Renal cortical epithelial cell (primary cell): ENCODE measurements at places on chromosomes 11 and 22. TPM values are rescaled to one million over a fixed set of nuclear protein-coding genes. Genes with fewer than 3 reads are reported as not detected.

Gene OR4S1
- total RNA-seq: not detected in 2 replicates

Gene IGSF9B
- 2.0 TPM in 1 of 2 replicates, not detected in the other for total RNA-seq

Gene OPCML
- not detected in 2 replicates for total RNA-seq

Gene MPST
- 75.5 and 129 TPM in 2 replicates for total RNA-seq

Gene HPX
- 0.20 TPM in 1 of 2 replicates, not detected in the other for total RNA-seq

Gene SYT13
- 12.1 and 42.2 TPM in 2 replicates for total RNA-seq

Gene OR52N2
- total RNA-seq: not detected in 2 replicates

Gene OLFML1
- total RNA-seq: not detected in 2 replicates

Gene SCARF2
- total RNA-seq: 3.3 and 9.1 TPM in 2 replicates

Gene NXPE4
- not detected in 2 replicates for total RNA-seq

Gene LRRC74B
- not detected in 2 replicates for total RNA-seq

Gene SORL1
- 3.1 and 4.3 TPM in 2 replicates for total RNA-seq

Gene FOLR1
- 23.3 and 108 TPM in 2 replicates for total RNA-seq

Gene APOBEC3B
- total RNA-seq: 0.15 and 4.0 TPM in 2 replicates

Gene TANGO2
- 34.9 and 56.3 TPM in 2 replicates for total RNA-seq

Gene ASCL2
- total RNA-seq: not detected in 2 replicates

Gene NAV2
- 8.5 and 41.1 TPM in 2 replicates for total RNA-seq

Gene HBG1
- not detected in 2 replicates for total RNA-seq

Gene ANKK1
- 0.15 TPM in 1 of 2 replicates, not detected in the other for total RNA-seq

Gene TTC38
- 20.1 and 31.8 TPM in 2 replicates for total RNA-seq

Gene MS4A14
- total RNA-seq: not detected in 2 replicates

Gene ANO3
- not detected in 2 replicates for total RNA-seq

Gene CD6
- not detected in 2 replicates for total RNA-seq

Gene P2RY2
- total RNA-seq: 3.7 and 4.3 TPM in 2 replicates

Gene CD3D
- total RNA-seq: not detected in 2 replicates

Gene SAC3D1
- 11.3 and 13.4 TPM in 2 replicates for total RNA-seq
